ENCODE measurements at places on chromosomes 11 and 22.

GRCh38 chr22:46528121-46528610 is 9.3 kb downstream of the CELSR1 start:
- DNase-seq = no peak

GRCh38 chr11:118304568-118305248 is at the start of gene CD3E:
Gene CD3E (plus strand): TSS chr11:118304730. CDS start chr11:118304953, 223 bp downstream.
- DNase-seq = no peak

DNA sequence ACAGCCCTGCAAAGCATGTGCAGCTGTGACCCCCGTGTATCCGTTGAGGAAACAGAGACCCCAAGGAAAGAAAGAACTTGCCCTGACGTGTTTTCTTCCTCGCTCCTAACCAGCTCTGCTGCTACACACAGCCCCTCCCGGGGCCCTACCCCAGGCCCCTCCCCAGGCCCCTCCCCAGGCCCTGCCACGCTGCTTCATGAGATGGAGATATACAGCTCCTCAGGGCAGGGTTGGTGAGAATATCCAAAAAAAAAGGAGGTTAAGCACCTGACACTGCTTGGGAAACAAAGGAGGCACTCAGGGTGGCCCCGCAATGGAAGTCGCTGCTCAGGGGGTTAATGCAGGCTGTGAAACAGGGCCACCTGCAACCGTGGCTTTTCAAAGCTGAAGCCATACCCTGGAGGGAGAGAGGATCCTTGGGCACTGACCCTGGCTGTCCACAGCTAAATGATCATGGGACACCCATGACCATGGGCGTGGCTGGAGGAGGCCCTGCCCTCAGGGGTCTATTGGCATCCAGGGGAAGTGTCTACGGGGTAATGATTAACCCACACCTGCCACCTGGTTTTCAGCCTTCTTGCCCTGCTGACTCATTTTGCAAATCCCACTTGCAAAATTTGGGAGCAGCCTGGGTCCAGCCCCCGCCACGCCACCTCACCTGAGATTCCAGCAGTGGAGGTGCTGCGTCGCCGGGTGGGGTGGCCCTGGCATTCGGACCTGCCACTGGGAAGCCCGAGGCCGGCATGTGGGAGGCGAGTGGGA is 112.1 kb upstream of the ANO1 start:
- peak; percentile 35 for DNase-seq

- DNase-seq = no peak
These were observed 44.4 kb downstream of the GDPD5 start for GRCh38 chr11:75481223-75481921.

GRCh38 chr11:66492161-66492865 is 12.1 kb downstream of the DPP3 start:
- no peak for DNase-seq

DNA sequence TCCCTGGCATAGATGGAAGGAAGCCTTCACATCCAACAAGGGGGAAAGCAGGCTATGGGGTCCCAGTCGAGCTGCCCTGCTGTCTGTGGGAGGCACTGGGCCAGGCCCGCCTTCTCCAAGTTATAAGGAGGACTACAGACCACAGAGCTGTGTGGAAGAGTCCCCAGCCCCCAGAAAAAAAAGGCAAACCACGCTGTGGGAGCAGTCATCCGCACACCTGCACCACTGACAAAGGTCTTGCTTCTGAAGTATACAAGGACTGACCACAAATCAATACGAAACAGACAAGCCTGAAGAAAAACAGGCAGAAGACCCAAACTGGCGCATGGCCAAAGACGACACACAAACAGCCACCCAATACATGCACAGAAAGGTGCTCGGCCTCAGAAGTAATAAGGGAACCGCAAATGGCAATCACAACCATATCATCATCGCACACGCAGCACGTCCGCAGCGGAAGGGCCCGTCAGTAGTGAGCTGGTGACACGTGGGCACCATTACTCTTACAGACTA is 384.1 kb downstream of the CTTN start:
- DNase-seq = no peak

DNA sequence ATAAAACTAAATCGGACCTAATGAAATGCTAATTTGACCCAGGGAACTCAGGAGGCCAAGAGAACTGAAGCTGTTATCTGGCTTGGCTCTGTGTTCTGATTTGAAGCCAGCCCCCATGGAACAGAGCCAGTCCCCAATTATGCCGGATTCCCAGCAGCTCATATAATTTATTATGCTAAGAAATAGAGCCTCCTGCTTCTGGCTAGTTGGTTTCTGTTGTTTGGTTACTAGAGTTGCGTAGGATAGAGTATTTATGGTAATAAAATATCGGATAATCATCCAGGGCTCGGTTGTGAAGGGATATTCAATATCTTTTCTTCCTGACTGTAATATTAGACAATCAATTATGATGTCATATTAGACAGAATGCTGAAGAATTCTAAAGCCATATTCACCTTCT is 120.4 kb upstream of the TTC12 start:
- no peak for DNase-seq
